ENCODE measurements at places on chromosomes 12 and 14.
A peak's percentile ranks its signal among the peaks of the same experiment; 100 is the strongest.

- DNase-seq, result no peak
Observed at GRCh38 chr14:25120261-25120660, 70.3 kb upstream of the STXBP6 start.

DNA sequence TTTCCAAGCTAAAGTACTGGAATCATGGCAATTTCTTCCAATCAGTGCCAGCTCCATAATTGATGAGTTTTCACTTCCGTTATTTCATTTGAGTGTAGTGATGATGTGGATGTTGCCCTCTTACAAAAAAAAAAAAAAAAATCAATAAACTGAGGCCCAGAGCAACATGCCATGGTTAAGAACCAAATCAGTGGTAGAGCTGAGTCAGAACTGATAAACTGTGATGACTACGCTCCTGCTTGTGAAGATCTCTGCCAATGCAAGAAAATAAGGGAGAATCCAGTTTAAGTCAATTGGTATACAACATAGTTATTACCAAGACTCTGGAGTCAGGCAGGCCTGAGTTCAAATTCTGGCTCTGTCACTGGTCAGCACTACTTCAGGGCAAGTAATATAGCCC is 102.7 kb downstream of the GPR135 start:
- DNase-seq, result no peak

- no peak for DNase-seq
Observed at GRCh38 chr14:74207943-74208342, 31.3 kb upstream of the VSX2 start.

DNA sequence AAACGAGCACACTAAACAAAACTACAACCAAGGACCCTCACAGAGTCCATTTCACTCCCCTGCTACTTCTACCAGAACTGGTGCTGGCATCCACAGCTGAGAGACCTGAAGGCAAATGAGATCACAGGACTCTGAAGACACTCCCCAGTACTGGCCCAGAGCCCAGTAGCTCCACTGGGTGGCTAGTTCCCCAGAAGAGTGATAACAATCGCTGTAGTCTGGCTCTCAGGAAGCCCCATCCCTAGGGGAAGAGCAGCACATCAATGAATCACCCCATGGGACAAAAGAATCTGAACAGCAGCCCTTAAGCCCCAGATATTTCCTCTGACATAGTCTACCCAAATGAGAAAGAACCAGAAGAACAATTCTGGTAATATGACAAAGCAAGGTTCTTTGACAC is 190.7 kb upstream of the BMP4 start:
- DNase-seq, result no peak

GRCh38 chr14:100903134-100903468 is 421 bp downstream of the RTL1 start:
- no peak for DNase-seq

DNA sequence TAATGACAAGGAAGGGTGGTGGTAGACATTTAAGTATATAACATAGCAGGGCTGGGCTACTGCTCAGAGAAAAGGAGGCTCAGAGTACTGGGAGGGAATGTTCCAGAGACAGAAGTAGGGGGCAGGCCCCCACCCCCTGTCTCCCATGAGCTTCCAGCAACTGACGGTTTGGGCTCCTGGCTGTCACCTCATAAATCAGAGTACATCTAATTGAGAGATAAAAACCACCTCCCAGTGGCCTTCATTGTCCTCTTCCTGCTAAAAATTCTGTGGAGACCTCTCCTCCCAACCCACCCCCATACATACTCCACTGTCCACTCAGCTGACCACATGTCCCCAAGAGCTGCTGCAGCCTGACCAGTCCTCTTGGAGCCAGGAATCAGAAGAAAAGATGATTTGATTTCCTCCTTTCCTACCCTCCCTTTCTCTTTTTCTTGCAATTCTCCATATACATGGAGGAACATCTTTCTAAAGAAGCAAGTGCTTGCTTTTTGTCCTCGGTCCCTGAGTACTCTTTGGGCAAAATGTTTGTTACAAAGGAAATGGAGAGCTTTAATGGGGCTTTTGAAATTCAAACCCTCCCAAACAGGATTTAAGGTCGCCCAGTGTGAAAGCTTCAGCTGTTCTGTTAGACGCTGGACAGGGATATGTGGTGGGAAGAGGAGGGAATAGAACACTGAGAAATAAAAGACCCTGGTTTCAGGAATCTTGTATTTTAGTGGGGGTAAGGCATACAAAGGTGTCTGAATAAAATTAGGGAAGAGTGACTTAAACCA is 16.4 kb upstream of the KCNA5 start:
- DNase-seq, result no peak

- no peak for DNase-seq
Observed at GRCh38 chr12:107593713-107594381, 91.8 kb upstream of the PWP1 start.

DNA sequence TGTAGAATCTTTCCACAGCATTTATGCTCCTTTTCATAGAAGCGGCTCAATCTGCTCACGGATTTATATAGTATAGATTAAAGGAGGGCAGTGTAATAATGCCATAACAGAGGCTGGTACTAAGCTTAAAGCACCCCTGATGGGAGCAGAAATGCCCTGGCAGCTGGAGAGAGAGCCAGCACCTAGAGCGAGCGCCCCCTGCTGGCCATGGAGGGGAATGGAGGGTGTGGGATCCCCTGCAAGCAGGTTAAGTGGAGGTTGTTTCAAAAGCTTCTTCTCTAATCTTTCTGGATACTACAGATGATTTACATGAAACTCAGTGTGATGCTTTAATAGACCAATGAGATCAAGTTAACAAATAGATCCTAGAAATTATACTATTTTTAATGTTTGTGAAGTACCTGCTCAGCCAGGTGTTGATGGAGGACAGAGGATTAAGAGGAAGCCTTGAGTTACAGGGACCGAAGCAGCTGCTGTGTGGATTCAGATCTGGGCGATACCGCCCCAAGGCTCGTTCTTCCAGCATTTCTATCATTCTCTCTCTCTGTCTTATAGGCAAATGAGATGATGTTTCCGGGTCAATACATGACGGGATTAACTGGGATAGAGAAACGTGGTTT is 1519.3 kb upstream of the TMEM132C start:
- peak; percentile 56 for DNase-seq

- no peak for DNase-seq
Observed at GRCh38 chr14:102219316-102219715, 79.6 kb downstream of the WDR20 start.

- no peak for DNase-seq
Observed at GRCh38 chr14:58944343-58944967, 244.0 kb upstream of the DAAM1 start.

- no peak for DNase-seq
Observed at GRCh38 chr14:85387181-85387580, 142.8 kb upstream of the FLRT2 start.

GRCh38 chr14:29255692-29256091 is 489.1 kb downstream of the FOXG1 start:
- no peak for DNase-seq

- peak; percentile 74 for DNase-seq
Observed at GRCh38 chr14:75303381-75303789, 24.8 kb downstream of the FOS start.

DNA sequence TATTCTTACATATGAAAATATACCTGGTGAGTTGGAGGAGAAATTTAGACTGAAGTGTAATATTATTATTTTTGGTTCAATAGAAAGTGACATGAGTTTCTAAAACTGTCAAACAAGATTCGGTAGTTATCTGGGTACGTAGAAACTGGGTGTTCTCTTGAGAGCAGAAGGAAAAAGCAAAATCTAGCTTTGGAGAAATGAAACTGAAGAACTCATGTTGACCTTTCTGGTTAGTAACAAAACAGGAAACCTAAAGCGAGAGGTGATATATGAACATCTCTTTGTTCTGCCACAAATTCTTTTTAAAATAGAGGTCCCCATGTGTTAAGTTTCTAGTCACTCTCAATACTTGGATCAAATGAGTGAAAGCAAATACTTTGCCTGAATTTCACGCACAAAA is 401.7 kb downstream of the TRHDE start:
- no peak for DNase-seq

GRCh38 chr14:39023939-39024871 is 78.8 kb downstream of the SEC23A start:
- DNase-seq, result no peak

DNA sequence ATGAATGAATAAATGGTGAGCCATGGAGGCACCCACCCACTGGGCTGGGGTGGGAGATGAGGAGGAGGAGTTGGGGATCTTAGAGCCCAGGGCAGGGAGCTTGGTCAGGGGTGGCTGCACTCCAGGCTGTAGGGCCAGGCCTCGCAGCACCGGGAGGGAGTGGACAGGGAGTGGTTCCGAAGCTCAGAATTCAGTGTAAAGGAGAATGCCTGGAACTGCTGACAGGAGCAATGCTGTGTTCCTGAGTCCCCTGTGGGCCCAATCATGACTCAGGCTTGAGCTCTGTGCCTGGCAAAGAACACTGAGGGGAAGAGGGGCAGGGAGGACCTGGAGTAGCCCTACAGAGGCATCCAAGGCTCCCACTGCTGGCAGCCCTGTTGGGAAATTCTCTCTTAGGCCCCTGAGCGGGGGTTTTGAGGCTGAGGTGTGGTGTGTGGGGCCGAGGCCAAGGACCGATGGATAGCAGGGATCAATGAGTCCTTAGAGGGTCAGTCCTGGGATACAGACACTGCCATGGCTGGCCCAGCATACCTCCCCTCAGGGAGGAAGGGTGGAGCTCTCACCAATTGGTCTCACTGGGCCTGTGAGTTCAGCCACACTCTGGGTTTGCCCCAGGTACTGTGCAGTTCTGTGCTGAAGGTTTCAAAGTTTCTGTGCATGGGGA is 9.5 kb upstream of the RABGGTA start:
- no peak for DNase-seq

DNA sequence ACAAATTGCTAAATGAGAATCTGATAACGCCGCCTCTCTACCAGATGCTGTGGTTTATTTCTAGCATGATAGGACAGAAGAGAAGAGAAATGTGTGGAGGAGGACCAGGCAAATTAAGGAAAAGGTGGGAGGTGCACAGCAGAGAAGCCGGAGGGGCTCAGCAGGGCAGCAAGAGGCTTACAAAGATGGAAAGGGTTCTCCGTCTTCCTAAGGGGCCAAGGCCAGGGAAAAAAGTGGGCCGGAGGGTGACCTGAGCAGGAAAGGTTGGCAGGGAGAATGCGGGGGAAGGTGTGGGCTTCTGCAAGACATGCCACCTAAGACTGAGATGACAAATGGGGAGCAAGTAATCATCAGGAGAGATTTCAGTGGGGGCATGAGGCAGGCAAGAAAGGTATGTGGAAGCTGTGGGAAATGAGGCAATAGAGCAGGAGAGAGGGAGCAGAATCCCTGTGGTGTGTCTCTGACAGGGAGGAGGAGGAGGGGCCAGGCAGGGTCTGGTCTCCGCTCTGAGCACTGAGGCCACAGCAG is 18.7 kb downstream of the MANSC1 start:
- DNase-seq, result no peak

DNA sequence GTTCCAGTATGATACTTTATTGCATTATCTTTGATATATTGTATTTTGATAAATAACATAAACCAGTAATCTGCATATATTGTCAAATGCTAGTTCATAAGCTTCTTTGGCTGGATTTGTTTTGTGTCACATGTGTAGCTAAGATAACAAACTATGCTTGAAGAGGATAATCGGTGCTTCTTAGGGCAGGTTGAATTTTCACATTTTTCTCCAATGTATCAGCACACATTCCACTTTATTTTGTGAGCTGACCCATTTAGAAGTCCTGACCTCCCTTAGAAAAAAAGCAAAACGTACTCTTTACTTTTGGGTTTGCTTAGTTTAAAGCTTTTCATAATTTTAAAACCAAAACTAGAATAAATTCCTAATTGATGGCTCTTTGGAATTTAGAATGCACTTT is 277.7 kb upstream of the DDHD1 start:
- DNase-seq, result no peak

- DNase-seq, result peak; percentile 56
Observed at GRCh38 chr12:113462117-113462774, 9.4 kb downstream of the LHX5 start.

DNA sequence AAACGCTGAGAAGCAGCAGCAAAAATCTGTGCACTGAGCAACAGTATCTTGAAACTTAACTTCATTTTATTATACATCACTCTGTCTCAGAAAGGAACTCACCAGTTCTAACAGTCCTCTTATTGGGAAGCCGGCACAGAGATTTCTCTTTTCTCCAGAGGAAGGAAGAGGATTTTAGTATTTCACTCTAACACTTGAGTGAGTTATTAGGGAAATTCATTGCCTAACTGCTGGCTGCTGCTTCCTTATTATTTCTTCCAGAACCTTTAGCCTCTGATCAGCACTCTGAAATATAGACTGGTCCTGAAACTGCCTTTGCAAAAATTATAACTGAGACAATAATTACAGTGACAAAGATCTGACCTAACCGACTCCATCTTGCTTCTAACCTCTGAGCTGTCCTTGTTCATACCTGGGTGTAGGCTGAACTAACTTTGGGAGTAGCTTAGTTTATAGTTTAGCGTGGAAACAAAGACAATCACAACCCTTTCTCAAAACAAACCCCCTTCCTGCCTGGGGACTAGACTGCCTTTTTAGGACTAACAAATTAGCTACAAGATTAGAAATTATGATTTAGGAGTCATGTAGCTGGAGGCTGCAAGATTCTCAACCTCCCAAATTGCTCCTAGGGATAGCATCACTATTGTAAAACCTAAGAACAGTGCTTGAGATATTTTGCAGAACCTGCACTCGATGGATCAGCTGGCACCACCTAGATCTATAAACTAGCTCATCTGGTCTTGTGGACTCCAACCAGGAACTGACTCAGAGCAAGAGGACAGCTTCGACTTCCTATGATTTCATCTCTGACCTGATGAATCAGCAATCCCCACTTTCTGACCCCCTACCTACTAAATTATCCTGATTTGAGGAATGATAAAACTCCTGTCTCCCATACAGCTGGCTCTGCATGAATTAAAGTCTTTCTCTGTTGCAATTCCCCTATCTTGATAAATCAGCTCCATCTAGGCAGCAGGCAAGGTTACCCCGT is 117.5 kb downstream of the DYRK2 start:
- no peak for DNase-seq

- DNase-seq, result no peak
Observed at GRCh38 chr12:62817556-62818271, 117.2 kb downstream of the PPM1H start.

DNA sequence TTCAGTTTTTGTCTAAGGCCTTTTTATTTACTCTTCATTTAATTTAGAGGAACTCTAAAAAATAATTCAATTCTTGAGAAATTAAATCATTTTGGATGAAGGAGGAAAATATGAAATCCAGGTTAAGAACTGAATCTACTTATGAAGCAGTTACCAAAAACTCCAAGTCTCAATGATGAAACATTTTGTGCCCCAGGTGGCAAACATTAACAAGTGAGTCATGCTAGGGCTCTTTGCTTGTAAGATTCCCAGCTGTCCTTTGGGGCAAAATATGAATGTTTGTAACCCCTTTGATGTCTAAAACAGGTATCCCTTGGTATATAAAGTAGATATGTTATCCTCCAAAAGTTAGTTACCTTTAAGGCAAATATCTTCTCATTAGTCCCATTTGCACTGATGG is 202.4 kb downstream of the NEDD1 start:
- DNase-seq, result no peak

GRCh38 chr12:104792570-104792969 is 165.5 kb downstream of the SLC41A2 start:
- no peak for DNase-seq

- DNase-seq, result no peak
Observed at GRCh38 chr14:96383445-96383844, 8.5 kb upstream of the AK7 start.

GRCh38 chr12:44852483-44852882 is 23.6 kb downstream of the NELL2 start:
- DNase-seq, result peak; percentile 46

- no peak for DNase-seq
Observed at GRCh38 chr12:127421614-127422013, 845.4 kb upstream of the TMEM132C start.

GRCh38 chr14:90266441-90267154 is 10.2 kb downstream of the PSMC1 start:
- no peak for DNase-seq
